ENCODE measurements at places on chromosomes 12 and 14.

DNA sequence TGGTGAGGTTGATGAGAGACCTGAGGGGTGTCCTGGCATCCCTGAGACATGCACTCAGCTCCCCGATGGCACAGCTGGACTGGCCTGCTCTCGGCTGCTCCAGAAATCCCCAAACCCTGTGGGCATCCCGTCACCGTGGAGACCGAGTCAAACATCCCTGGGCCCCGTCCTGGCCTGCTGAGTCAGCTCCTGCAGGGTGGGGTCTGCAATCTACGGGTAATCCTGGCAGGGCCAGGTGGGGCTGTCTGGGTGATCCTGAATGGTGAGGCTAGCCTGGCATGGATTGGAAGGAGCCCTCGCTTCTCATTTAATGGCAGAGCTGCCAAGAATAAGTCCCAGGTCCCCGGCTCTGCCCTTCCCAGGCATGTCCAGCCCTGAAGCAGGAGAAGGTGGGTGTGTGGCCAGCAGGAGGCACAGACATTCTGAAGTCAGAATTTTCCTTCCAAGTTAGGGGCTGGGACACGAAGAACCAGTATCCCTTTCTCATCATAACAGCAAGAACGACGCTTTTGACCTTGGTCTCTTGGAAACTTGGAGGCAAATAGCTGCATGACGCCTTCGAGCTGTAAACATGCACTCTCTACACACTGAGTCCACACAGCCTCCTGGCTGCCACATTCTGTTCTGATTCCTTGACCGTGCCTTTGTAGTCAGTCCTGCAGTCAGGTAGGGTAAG lies 17.7 kb upstream of the SERPINA4 start:
- DNase-seq, result no peak

DNA sequence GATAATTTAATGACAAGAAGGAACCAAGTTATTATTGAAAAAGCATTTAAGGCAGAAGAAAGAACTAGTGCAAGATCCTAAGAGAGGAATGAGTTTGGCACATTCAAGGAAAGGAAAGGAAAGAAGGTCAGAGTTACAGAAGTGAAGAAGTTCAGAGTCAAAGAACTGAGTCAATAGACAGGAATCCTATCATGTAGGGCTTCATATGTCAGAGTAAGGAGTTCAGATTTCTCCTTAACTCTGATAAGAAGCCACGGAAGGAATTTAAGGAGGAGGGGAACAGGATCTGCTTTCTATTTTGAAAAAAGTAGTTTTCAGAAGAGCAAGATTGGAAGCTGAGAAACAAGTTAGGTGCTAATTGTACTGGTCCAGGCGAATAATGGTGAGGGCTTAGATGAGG lies 223.1 kb upstream of the FOXN3 start:
- DNase-seq, result no peak

GRCh38 chr12:129779033-129779432 lies 124.8 kb downstream of the TMEM132D start:
- no peak for DNase-seq

GRCh38 chr12:6533653-6533922 lies 729 bp upstream of the GAPDH start:
- no peak for DNase-seq

GRCh38 chr14:92407410-92407809 lies 84.4 kb downstream of the SLC24A4 start:
- DNase-seq, result no peak

DNA sequence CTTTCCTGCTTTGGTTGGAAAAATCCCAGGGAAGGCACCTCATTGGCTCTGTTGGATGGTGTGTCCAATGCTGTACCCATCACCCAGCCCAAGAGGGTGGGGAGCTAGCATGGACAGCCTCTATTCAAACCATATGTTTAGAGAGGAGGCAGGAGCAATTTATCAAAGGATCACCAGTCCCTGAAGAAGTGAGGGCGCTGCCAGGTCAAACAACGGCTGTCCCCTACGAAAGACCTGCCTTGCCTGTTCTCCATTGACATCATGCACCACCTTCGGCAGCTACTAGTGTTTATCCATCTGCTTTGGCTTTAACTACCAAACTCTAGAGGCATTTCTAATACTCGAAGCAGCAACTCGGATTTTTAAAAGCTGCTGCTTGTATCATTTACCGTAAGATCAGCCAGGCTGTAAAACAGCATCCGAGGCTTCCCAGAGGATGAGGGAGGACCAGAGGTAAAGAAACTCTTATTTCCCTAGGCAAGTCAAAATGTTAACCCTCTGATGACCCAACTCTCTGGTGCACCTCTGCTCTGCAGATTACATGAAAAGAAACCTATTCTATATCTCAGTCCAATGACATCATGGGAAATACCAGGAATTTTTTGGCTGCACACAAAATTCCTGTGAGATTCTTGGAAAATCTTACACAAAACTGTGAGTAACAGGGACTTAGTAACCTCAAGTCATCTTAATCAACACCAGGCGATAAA lies 720.9 kb upstream of the TBX3 start:
- DNase-seq, result no peak

GRCh38 chr14:104364830-104365229 lies 214.7 kb upstream of the C14orf180 start:
- no peak for DNase-seq

DNA sequence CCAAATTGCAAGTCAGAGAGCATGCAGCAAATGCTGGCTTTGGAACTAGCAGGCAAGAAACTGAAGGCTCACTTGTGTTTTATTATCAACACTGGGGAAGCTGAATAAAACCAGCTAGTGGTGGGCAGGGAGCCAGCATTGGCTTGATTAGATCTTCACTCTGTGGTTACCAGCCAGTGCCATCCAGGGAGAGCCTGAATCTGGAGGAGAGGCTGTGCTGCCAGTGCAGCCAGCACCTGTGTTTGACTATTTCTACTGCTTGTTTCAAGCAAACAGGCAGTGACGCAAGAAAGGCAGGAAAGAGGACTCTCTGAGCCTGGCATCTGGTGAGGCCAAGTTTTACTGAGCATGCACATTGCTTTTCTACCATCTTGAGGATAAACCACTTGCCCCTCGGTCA lies 247.0 kb downstream of the PHLDA1 start:
- no peak for DNase-seq

DNA sequence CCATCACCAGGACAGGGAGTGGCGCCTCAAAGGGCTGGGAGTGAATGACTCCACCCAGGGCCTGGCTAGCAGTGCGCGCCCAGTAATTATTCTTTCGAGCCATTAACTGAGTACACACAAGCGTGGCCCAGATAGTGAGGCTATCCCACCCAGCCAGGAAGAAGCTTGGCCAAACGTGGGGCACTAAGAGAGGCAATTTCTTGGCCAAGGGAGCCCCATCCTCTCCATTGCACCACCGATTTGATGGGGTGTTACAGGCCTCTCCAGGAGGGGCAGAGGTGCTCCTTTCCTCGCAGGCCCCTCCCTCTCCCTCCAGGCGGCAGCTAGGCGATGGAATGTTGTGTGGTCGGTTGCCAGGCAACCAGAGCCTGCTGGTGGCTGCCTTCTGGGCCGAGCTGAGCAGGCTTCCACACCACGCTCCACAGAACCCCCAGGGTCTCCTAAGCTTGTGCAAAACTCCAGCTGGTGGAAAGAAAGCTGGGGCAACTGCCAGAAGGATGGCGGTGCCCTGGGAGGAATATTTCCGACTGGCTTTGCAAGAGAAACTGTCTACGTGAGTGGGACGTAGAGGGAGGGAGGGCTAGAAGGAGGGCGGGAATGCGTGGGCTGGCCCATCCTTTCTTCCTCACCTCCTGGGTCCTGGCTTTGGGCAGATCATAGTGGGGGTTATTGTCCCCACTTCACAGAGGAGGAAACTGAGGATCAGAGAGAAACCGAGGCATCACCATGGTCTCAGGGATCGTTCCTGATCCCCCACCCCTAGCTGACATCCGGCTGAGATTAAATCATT lies at the start of gene CFAP73:
CFAP73 (plus strand) TSS at position 364 of the 790 bp plus-strand sequence; CDS start at position 498, 134 bp downstream.
- DNase-seq, result no peak
